ENCODE measurements at places on chromosomes 3 and 15.

DNA sequence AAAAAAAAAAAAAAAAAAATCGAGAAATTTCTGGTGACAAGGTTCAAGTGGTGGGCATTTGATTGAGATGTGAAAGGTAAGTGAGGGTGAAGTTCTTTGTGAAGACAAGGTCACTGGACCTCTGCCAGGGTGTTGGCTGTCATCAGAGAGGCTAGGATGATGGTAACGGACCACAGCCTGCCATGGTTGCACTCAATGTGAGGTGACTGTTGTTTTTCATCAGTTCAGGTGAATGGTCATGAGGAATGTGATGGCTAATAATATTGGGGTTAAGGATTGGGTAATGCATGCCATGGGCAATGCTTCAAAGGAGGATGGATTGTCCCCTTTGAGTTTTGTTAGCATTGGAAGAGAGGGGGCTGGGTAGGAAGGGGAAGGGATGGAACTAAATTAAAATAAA lies 4.3 kb upstream of the ALPK3 start:
- no peak for DNase-seq

DNA sequence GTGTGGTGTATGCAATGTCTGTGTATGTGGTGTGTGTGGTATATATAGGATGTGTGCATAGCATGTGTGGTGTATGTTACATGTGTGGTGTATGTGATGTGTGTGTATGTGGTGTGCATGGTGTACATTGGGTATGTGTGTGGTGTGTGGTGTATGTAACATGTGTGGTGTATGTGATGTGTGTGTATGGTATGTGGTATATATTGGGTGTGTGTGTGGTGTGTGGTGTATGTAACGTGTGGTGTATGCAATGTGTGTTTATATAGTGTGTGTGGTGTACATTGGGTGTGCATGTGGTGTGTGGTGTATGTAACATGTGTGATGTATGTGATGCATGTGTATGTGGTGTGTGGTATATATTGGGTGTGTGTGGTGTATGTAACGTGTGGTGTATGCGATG lies 41.9 kb downstream of the ARRDC4 start:
- DNase-seq, result no peak

DNA sequence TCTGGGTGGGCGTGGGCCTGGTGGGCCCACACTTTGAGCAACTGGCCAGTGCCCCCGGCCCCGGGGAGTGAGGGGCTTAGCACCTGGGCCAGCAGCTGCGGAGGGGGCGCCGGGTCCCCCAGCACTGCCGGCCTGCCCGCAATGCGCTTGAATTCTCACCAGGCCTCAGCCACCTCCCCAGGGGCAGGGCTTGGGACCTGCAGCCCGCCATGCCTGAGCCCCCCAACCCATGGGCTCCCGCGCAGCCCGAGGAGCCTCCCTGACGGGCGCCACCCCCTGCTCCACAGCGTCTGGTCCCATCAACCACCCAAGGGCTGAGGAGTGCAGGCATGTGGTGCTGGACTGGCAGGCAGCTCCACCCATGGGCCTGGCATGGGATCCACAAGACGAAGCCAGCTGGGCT lies 484.3 kb downstream of the UNC13C start:
- DNase-seq, result no peak

- no peak for DNase-seq
These were observed 67.9 kb downstream of the IQCH start for GRCh38 chr15:67322481-67322880.

DNA sequence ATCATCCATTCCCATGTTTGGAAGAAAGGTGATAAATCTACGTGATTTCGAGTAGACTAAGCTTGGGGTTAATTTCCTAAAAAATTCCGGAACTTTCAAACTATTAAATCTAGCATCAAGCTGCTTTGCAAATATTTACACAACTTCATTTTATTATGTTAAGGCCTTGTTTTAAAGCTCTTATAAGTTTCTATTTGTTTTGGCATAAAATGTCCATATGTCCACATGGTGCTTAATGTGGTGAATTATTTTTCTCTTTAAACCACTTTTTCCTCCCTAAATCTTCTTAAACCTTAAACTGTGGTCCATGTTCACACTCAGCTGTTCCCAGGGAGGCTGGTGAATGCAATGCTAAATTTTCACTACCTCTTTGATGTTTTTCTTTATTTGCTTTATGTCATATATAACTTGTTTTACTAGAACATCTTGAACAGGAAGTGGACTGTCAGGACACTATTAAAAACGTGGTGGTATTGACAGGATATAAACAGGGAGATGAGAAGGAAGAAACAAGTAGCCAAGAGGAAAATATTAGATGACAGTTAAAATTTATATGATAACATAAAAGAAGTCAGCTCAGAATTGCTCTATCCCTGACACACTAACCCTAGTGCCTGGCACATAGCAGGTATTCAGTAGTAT lies 72.5 kb upstream of the AGTR1 start:
- DNase-seq, result no peak

- DNase-seq, result no peak
These were observed 58.9 kb downstream of the LRRFIP2 start for GRCh38 chr3:37115446-37115845.

DNA sequence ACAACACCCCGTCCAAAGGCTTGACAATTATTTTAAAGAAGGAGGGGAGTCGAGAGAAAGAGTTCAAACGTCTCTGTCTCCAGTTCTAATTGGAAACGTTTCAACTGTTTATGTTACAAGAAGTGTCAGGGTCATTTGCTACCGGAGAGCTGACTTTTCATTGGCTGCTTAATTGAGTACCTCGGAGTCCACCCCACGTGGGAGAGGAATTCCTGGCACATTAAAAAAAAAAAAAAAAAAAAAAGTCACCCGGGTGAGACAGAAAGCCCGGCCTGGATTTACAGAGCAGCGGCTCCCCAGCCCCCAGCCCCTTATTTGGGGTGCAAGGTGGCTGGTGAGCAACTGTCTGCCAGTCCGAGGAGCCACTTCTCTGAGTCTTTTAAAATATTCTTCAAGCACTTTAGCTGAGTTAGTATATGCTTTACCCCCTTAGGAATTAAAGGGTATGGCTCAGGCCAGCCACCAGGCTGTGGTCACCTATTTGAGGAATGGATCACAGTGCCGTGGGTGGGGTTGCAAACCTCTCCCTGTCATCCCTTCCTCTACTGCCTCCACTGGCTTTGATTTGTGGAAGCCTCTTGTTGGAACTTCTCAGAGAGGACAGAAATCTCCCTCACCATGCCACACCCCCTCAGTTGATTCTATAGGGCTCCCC lies 3.9 kb upstream of the TLE3 start:
- DNase-seq, result peak; percentile 73

GRCh38 chr3:183591881-183592521 lies 36.5 kb upstream of the KLHL6 start:
- DNase-seq, result no peak

DNA sequence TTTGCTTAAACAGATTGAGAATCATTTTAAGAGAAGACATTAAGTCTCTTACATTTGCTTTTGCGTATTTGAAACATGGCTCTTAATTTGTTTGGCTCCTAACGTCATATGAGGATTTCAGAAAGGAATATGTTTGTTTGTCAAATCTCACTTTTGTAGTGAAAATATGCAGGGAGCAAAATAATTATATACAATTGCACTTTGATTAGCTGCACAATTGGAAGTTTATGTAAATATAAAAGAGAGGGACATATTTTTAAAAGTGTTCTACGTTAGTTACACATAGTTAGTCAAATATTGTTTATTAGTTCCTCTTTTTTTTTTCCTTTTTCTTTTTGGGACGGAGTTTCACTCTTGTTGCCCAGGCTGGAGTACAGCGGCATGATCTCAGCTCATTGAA lies 42.7 kb upstream of the GOLIM4 start:
- DNase-seq, result no peak

Data from ACHN (cell line).